HuH-7 (cell line): ENCODE measurements at places on chromosomes 5 and 9.

DNA sequence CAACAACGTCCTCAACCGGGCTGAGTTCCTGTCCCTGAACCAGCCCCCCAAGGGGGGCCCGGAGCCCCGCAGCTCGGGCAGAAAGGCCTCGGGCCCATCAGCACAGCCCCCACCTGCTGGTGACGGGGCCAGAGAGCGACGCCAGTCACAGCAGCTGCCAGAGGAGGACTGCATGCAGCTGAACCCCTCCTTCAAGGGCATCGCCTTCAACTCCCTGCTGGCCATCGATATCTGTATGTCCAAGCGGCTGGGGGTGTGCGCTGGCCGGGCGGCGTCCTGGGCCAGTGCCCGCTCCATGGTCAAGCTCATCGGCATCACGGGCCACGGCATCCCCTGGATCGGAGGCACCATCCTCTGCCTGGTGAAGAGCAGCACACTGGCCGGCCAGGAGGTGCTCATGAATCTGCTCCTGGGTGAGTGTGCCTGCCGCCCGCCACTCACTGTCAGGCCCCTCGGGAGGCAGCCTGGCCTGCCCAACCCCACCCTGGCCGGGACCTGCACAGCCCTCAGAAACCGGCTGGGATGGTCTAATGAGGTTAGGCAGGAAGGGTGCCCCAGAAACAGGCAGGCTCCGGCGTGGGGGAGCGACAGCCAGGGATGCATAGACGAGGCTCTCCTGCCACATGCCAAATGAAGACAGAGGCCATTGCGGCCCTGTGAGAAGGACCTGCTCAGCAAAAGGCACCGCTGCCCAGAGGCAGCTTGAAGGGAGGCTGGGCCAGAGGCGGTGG, 678 bp downstream of the PLPP7 start:
- DNase-seq = no peak

DNA sequence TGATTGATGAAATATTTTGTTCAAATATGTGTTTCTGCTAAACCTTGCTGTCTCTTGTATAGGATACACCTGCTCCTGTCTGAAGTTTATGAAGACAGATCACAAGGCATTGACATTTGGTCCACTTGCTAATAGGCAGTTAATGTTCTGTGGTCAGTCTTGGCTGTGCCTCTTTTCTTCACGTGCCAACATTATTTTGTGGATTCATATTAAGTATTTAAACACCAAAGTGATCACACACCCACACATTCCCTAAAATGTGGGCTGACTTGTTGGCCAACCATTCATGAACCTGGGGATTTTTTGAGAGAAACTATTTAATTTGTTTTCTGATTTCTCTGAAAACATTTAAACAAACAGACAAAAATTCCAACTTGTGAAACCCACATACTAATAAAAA, 33.7 kb downstream of the ZNF462 start:
- no peak for DNase-seq

GRCh38 chr5:143757116-143757515, 54.8 kb upstream of the HMHB1 start:
- no peak for DNase-seq

DNA sequence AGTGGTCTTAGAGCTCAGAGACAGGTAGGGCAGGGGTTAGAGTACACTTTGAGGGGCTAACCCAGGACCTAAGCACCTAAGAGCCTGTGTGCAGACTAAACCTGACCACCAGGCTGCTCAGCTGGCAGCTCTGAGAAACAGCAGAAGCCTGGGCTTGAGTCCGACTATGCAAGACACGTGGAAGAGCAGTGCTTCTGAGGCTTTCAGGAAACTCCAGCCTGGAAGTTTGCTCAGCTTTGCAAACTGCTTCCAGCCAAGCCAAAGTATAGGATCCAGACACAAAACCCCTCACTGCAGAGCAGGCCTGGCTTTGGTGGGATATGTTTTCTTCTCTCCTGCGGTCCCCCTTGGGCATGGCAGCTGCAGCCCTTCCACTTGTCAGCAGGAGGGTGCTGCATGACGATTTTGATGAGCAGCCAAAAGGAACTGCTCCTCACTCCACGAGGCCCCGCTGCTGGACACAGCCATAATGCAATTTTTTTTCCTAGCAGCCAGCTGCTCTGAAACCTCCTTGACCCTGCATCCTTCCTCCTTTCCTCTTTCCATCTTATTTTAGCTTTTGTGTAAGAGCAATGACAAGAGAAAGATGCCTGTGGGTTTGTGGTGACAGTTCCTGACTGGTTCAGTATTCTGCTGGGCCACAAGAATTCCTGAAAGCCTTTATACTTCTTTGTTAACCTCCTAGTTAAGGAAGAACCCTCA, 123.1 kb downstream of the LIFR start:
- no peak for DNase-seq

- DNase-seq = no peak
Measured at GRCh38 chr9:71302776-71303175, 181.4 kb upstream of the TRPM3 start.

DNA sequence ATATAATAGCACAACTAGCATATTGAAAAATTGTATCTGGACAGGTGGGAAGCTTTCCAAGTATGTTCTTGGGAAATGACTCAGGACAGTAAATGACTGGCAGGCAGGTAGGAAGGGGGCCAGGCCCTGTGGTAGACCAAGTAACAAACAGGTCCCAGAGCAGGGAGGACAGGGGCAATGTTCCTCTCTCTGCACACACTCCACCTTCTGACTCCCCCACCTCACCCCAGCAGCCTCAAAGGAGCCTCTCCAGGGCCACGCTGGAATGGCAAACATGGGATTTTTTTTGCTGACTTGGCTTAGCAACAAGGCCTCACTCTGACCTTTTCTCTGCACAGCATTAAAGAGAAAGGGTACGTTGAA, 31.1 kb upstream of the IQGAP2 start:
- no peak for DNase-seq

- DNase-seq = no peak
Measured at GRCh38 chr5:26205121-26205520, 833.3 kb downstream of the CDH9 start.

- DNase-seq = no peak
Measured at GRCh38 chr5:172098046-172098445, 90.0 kb downstream of the STK10 start.

GRCh38 chr5:57824047-57824446, 341.4 kb upstream of the ACTBL2 start:
- DNase-seq = no peak

DNA sequence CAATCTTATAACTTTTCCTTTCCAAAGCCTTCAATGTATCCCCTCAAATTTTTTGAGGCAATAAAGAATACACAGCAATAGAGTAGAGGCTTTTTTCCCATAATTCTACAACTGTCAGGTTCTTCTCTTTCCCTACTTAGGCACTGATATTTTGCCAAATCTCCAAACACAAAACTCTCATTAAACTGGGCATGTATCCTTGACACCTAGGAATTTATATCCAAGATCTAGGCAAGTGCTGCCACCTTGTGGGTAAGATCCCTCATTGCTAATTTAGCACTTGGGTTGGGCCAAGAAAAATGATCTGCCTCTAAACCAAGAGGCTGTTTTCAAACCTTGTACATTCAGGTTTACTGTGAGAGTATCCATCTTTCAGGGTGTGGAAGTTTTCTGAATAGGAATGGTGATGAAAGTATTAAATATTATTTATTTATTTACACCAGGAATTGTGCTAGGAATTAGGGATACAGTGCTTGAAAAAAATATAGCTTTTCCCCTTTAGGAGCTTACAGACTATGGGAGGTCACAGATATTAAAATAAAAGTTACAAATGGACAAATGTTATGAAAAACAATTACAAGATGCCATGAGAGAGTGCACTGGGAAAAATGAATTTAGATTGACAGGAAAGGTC, 17.6 kb downstream of the TSTD2 start:
- DNase-seq = peak; percentile 52

DNA sequence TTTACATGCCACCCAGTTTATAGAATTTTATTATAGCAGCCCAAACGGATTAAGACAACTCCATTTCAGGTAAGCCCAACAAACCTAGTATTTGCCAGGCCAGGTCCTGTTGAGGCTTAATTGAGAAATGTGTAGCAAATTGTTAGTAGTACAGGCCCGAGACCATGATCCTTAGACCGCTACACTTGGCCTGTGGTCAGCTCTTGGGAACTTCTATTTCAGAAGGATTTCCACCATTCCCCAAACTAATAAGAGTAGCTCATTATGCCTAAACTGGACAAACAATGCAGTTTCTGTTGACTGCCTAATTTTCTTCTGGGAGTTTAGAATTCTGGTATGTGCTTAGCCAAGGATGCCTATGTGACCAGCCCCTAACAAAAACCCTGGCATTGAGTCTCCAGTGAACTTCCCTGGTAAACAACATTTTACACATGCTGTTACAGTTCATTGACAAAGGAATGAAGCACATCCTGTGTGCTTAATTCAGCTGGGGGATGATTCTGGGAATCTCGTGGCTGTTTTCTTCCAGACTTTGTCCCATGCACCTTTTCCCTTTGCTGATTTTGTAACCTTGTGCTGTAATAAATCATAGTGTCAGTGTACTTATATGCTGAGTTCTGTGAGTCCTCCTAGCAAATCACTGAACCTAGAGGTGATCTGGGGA, 5.6 kb upstream of the GPX3 start:
- peak; percentile 29 for DNase-seq

DNA sequence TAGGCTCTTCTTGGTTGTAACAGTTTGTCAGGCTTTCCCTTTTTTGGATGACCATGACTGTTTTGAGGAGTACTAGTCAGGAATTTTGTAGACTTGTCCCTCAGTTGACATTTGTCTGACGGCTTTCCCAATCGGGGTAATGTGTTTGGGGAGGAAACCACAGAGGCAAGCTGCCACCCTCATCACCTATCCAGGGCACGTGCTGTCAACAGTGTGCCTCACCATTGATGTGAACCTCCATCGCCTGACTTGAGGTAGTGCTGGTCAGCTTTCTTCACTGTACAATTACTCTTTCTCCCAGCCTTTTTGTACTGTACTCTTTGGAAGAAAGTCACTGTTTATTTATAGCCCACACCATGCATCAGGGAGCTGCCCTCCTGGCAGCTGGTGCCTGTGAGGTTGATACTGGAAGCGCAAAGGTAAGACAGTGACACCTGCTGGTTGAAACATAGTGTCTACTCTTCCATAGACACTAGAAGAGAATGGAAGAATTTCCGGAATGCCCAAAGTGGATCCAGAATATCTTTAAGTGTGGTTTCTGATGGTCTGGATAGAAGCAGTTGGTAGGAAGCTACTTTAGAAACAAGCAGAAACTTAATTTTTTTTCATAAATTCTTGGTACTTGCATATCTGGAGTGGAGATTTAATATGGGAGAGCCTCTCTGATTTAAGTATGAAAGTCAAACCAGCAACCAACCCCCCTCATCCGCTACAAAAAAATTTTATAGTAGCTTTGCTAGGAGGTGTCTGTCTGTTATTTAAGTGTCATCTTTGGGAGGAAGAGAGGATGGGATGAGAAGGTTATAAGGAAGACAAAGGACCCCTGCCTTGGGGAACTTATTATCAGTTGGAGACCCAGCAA, 69.3 kb downstream of the SNX30 start:
- DNase-seq = peak; percentile 52

GRCh38 chr5:11062397-11062796, 301.4 kb upstream of the DAP start:
- DNase-seq = no peak

GRCh38 chr5:39266442-39266841, 47.1 kb upstream of the FYB1 start:
- DNase-seq = no peak

- no peak for DNase-seq
Measured at GRCh38 chr5:69042500-69042899, 51.3 kb upstream of the SLC30A5 start.

DNA sequence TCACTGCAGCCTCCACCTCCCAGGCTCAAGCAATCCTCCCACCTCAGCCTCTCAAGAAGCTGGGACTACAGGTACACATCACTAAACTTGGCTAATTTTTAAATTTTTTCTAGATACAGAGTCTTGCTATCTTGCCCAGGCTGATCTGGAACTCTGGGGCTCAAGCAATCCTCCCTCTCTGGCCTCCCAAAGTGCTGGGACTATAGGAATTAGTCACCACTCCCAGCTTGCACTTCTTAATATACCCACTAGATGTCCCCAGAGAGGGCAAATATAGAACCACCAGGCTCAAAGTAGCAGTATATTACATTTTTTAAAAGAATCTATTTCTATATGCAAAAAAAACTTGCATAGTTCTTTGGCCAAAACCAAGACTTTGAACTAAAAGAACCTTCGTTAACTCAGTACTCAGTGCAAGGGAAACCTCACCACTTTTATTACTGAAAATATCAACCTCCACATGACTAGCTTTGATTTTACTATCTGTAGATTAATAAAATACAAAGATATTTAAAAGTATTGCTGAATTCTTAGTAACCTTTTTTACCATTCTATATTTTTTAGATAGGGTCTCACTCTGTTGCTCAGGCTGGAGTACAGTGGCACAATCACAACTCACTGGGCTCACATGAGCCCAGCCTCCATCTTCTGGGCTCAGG, 25.8 kb upstream of the HSD17B3 start:
- peak; percentile 42 for DNase-seq

DNA sequence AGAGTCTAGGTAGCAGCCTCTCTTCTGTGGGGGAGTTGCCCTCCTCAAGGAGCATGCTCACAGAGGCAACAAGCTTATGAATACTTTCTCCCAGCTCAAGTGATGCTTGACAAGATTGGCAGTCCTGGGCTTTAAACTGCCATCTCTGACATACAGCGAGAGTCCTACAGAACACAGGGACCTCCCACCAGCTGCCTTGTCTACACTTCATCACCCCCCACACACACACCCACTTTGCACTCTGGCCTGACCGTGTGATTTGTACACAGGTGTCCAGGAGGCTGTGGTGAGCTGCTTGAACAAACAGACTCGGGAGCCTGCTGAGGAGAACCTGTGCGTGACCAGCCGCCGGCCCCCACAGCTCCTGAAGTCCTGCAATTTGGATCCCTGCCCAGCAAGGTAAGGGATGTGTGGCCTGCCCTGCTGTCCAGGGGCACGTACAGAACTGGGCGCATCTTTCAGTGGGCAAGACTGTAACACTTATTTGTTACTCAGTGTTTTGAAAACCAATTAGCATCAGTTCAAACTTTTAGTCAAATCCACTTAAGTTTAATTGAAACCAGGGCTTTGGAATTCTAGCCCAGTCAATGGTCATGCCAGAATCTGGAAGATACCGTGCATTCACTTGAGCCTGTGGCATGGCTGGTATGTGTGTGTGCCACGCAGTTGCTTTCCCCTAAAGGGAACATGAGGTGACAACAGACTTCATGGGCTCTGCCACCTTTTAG, 247.5 kb downstream of the ADAMTSL1 start:
- no peak for DNase-seq

- no peak for DNase-seq
Measured at GRCh38 chr5:110058175-110058574, 368.4 kb downstream of the MAN2A1 start.

DNA sequence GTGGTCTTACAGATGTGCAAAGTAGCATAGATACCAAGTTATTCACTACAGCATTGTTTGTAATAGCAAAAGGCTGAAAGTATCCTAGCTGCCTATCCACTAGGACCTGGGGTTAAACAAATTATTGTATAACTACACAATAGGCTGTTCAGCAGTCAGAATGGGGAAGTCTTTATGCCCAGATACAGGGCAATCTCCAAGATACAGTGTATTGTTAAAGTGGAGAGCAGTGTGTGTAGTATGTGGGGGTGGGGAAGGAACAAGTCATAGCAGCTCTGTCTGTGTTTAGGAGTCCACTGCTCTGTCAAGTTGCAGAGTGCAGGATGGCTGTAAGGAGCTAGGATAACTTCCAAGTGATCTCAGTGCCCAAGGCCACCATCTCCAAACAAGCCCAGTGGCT, 5.5 kb downstream of the PCYOX1L start:
- DNase-seq = no peak
